ENCODE measurements at places on chromosomes 2 and 18.
A peak's percentile ranks its signal among the peaks of the same experiment; 100 is the strongest.

- no peak for DNase-seq
These were observed 82.0 kb downstream of the STK39 start for GRCh38 chr2:168165397-168165796.

- no peak for DNase-seq
These were observed 887.2 kb upstream of the LRATD1 start for GRCh38 chr2:13745330-13745729.

DNA sequence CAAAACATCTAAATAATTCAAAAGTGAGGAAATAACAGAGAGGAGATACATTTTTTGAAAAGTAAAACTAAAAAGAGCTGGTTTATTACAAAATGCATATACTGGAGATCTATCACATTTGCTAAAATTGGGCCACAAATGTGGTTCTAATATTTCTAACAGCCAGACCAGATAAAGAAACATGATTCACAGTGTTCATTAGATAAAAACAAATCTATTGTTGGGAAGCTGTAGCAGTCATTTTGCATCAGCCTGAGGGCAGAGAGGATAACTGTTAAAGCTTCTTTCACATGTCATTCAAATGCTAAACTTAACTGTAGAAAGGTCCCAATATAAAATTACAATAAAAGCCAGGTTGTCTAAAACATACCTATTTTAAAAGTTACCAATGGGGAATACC, 148.3 kb downstream of the GULP1 start:
- no peak for DNase-seq

- no peak for DNase-seq
These were observed 9.6 kb downstream of the SERPINB12 start for GRCh38 chr18:63551769-63552168.

DNA sequence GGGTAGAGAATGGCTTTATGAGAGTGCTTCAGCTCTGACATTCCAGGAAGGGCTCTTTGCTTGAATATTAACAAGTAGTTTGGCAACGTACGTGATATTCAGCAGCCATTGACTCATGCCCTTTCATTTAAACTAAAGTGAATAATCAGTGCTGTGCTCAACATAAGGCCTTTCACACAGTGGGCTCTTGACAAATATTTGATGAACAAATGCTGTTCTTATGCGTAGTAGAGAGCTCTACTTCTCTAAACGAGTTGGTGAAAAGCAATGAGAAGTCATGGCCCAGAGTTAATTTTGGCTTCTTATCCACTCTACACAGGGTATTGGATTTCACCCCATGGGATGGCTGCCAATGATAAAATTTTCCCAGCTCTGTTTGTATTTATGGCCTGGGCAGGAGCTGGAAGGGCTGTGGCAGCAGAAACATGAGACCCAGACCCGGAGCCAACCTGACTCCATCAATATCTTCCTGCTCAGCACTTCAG, 338.9 kb downstream of the CCDC85A start:
- DNase-seq: peak; percentile 56

DNA sequence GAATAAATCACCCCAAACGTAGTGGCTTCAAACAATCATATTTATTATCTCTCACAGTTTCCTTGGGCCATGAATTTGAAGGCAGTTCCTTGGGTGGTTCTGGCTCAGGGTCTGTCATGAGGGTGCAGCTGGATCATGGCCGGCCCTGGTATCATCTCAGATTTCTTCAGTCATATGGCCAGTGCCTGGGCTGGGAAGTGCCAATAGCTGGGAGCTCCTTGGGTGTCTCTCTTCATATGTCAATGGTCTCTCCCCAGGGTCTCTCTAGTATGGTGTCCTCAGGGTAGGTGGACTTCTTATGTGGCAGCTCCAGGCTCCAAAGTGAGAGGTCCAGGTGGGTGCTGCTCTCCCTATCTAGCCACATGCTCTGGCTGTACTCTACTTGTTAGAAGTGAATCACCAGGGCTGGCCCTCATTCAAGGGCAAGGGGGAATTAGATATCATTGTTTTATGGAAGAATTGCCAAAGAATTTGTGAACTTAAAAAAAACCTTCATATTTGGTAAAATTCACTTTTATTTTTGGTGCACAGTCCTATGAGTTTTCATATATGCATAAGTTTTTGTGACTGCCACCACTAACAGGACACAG, 15.4 kb downstream of the FHOD3 start:
- no peak for DNase-seq

DNA sequence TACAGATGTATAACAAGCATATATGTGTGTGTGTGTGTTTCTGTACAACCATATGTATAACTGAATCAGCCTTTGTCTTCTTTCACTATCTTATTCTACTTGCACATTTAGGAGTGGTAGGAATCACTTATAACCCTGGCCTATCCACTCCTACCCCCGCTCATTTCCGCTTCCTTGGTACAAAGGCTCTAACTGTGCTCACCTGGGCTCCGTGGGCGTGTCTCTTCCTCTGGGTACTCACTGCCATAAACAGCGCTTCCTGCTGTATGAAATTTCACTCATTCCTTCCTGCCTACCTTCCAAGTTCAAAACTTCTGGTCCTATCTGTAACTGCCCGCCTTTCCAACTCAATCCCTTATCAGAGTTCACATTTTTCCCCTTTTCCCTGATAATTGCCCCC, 815.5 kb downstream of the EPHA4 start:
- no peak for DNase-seq

DNA sequence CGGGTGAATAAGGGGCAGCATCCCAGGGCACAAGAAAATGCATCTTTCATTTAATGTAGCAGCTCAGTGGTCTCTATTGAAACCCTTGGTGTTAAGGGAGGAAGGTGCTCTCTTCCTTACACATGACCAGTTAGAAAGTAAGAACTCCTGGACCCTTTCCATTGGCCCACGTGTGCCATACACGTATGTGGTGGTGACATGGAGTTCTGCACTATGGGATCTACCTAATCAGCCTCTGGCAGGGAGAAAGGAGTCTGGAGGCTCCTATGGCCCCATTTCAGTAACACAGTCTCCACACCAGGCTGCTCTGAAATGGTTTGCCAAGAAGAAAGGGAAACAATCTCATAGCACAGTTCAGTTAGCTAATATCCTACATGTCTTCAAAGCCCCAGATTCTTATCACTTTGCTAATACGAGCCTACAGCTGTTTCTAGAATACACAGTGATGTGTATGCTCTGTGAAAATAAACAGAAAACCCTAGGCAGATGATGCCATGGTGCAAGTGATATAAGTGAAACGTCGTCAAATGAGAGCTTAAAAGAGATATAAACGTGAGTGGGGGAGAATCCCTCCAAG, 7.0 kb downstream of the EFEMP1 start:
- DNase-seq: no peak

DNA sequence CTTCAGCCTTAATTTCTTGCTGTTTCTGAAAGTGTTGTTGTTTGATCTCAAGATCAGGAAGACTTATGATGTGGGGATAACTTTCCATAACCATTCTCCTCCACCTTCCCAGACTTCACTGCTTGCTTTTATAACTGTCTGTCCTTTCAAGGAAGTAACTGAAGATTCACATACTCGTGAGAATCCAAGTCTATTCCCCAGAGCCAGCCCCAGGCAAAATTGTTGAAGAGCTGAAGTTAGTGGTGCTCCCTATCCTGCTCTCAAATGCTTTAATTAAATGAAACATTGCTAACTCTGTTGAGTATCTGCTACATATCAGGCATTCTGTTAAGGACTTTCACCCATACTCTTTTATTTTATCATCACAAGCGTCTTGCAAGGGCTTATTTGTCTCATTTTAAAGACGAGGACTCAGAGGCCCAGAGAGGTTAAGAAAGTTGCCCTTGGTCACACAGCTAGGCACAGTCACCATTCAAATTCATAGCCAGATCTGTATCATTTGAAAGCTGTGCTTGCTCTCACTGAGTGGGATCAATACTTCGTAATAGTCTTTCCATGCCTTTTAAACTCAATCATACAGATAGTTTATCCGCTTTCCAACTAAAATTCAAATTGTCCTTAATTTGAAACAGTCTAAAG, 189.8 kb upstream of the TCF4 start:
- no peak for DNase-seq

DNA sequence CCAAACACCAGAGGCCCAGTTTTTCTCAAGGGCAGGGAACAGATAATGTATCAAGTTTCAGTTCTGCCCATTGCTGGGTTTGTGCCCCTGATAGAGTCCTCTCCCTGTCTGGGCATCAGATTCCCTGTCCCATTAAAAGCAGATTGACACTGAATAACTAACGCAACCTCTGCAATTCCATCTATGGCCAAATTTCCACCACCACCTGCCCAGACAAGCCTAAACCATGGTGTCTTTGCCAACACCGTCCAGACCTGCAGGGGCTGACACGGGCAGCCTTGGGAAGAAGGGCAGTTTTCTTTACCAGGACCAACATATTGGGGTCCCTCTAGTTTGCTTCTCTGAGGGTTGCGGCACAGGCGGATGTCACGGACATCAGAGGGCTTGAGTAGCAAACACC, 26.4 kb upstream of the PAX8 start:
- DNase-seq: no peak

DNA sequence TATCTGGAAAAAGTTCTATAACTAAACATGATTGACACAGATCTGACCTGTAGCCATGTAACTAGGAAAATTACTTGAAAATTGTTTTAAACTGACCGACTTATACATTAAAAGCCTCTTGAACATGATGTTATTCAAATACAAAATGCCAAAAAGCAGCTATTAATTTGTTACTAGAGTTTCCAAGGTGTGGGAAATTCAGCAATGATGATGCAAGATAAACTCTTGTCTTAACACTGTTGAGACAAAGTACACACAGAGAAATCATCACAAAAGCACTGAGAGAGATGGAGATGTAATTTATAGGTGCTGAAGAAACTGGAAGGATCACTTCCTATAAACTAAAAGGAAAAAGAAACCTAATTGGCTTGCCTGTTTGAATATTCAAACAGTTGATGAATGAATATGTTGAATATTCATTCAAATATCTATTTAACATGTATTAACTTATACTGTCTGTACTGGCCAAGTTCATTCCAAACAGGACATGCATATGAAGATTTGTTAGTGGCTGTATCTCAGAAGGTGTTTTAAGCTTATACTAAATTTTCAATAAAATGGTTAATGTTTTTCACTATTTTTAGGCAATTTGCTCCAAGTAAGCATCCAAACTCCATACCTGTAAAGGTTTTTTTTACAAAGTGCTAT, 34.6 kb upstream of the WDR75 start:
- no peak for DNase-seq

GRCh38 chr2:73112026-73112912, 479 bp downstream of the RAB11FIP5 start:
- peak; percentile 49 for DNase-seq

DNA sequence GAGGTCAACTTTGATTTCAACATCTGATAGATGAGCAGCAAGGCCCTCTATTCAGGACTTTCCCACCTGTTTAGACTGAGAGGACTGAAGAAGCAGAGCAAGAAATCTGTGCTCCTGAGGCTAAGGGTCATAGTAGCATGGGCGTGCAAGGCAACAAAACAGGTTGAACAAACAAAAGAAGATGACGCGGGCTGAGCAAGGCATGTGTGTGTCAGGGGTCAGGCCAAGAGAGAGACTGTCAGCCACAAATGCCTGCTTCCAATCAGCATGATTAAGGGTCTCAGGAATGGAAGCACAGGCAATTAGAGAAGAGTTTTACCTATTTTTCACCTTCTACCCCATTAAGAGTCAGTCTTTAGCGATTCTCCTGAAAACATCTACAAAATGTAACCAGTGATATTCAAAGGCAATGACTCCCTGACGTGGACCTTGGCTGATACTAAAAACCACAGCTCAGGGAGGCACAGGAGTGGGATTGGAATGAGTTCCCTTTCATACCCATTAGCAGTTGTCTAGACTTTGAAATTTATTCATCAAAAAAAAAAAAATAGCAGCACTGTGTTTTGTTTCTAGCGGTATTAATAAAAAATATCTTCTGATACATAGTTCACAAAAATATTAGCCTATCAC, 81.9 kb downstream of the DYNAP start:
- no peak for DNase-seq

- peak; percentile 80 for DNase-seq
These were observed 100.5 kb upstream of the ODC1 start for GRCh38 chr2:10548626-10549025.

DNA sequence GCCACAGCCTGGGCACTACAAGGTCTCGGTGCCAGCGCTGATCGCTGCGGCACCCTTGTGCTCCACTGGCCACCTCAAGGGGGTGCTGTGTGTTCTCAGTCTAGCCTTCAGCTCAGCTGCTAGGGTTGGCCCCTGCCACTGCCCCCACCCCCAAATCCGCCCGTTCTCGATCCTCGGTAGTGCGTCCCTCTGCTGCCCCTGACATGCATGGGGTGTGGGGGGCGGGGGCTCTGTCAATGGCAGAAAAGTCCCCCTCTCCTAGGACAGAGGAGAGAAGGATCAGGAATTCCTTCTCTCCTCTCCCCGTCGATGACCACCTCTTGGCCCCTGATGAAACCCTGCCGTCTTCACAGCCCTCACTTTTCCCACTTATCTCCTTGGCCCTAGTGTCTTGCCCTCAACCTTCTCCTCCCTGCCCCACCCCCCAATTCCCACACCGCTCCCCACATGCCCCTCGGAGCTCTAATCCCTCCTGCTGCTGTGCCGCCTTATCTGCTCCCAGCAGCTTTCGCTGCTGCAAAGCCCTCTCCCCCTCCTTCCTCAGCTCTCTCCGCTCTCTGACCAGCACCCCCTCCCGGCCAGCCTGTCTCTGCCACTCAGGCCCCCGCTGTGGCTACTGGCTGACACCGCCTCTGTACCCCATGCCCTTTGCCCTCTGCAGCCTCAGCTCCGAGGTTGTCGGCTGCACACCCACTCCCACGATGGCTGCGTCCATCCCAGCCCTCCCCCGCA, 4.3 kb upstream of the ASIC4 start:
- DNase-seq: peak; percentile 52

DNA sequence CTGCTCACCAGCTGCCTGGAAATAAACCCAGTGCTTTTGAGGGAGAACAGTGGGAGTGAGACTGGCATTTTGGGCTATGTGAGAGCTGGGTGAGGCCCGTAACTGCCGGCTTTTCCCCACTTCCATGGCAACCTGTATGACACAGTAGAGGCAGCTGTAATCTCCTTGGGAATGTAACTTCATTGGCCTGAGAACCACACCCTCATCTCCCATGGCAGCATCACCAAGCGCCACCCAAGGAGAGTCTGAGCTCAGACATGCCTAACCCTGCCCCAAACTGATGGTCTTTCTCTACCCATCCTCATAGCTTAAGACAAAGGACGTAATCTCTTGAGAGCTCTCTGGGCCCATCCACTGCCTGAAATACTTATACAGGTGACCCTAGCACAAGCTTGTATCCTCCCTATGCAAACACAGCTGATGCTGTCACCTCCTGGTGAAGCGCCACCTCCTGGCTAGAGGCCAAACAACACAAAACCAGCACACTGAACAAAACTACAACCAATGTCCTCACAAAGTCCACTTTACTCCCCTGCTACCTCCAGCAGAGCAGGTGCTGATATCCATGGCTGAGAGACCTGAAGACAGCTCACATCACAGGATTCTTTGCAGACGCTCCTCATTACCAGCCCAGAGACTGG, 763.4 kb upstream of the NRXN1 start:
- no peak for DNase-seq

DNA sequence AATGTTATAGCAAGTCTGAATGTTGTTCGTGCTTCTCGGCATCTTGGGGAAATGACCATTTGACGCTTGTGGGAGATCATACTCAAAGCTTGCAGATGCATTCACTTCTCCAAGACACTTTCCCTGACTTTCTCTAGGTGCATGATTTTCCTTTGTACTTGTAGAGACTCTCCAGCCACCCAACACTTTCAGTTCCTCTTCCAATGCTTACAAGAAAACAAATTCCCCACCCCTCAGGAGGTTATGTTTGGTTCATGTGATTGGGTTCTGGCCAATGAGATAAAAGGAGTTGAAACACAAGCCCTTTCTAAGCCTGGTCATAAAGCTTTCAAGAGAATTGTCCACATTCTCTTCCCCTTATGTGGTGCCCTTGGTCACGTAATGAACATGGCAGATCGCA, 156.3 kb downstream of the EPHA4 start:
- DNase-seq: peak; percentile 12

Measured in EL (cell line).